NCI-H1105 (cell line): ENCODE measurements at places on chromosomes 12 and 14.

DNA sequence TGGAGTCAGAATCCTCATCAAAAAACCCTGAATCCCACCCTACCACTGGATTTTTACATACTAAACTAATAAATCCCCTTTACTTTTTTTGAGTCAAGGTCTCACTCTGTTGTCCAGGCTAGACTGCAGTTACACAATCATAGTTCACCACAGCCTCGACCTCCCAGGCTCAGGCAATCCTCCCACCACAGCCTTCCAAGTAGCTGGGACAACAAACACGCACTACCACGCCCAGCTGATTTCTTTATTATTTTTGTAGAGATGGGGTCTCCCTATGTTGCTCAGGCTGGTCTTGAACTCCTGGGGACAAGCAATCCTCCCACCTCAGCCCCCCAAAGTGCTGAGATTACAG is 24.3 kb downstream of the SPTSSA start:
- no peak for DNase-seq

GRCh38 chr14:59695198-59695597 is 118.6 kb upstream of the CCDC175 start:
- DNase-seq = no peak

- no peak for DNase-seq
Observed at GRCh38 chr12:49903700-49904423, at the start of gene FAIM2. Gene FAIM2 (minus strand): TSS chr12:49903900. CDS start chr12:49903792, 108 bp downstream.

- DNase-seq = no peak
Observed at GRCh38 chr12:68319988-68320623, 12.1 kb downstream of the MDM1 start.

- no peak for DNase-seq
Observed at GRCh38 chr14:28373721-28374120, 392.9 kb upstream of the FOXG1 start.

DNA sequence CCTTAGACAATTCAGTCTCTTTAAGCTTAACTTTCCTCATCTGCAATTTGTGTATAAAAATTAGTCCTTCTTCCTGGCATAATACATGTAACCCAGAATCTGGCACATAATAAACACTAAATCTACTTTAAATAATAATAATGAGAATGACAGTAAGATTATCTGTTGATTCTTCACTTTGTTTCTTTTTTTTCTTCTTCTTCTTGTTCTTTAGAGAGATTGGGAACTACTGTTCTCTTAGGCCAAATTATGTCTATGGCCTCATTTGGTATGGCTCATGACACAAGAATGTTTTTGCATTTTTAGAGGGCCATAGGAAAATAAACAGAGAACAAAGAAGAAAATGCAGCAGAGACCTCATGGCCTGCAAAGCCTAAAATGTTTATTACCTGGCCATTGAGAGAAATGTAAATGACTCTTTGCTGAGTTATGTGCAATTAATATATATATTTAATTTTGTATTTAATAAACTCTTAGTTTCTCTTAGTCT is 275.8 kb downstream of the SLC6A15 start:
- no peak for DNase-seq

- no peak for DNase-seq
Observed at GRCh38 chr12:111868676-111869588, 26.9 kb downstream of the MAPKAPK5 start.

GRCh38 chr14:85122690-85123089 is 407.3 kb upstream of the FLRT2 start:
- DNase-seq = no peak

- no peak for DNase-seq
Observed at GRCh38 chr12:48022676-48023385, 18.6 kb upstream of the COL2A1 start.

DNA sequence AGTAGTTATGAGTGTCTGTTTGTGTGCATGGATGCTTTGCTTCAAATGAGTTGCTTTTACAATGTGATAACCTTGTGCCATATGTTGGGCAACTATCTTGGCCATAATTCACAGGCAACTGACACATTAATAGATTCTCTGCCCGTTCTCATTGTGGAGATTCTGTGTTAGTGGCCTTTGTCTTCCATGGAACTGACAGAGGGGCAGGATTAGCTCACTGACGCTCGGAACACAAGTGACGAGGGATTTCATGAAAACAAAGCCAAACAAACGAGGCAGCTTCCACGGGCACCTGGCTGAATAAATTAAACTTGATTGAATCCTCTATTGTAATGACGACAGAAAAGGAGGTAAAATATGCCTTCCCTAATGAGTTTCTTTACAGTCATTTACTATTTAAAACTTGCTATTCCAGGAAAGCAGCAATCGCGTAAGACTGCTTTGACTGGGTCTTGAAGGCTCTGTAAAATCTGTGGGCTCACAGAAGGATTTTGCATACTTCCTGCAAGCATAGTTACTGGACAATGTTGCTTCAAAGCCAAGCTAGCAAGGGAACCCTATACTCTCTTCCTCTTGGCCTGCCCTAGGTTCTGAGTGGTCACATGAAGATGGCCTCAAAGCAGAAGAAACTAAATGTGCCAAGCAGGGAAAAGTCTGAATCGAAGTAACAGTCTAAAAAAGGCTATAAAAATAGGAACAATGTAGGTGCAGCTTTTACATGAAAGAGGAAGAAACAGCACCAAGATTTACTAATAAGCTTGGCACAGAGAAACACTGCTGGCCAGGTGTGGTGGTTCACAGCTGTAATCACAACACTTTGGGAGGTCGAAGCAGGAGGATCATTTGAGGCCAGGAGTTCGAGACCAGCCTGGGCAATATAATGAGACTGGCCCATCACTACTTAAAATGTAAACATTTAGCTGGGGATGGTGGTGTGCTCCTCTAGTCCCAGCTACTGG is 28.1 kb upstream of the SINHCAF start:
- DNase-seq = peak; percentile 78

GRCh38 chr14:55097881-55098560 is 31.0 kb upstream of the LGALS3 start:
- no peak for DNase-seq

DNA sequence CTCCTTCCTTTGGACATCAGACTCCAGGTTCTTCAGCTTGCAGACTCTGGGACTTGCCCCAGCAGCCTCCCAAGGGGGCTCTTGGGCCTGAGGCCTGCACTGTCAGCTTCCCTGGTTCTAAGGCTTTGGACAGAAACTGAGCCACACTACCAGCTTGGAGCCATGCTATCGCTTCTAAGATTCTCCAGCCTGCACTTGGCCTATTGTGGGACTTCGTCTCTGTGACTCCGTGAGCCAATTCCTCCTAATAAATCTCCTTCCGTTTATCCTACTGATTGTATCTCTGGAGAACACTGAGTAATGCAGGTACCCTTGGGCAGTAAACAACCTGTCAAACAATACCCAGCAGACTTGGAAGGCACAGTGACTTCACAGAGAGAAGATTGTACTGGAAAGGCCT is 24.9 kb upstream of the RHOJ start:
- DNase-seq = no peak

DNA sequence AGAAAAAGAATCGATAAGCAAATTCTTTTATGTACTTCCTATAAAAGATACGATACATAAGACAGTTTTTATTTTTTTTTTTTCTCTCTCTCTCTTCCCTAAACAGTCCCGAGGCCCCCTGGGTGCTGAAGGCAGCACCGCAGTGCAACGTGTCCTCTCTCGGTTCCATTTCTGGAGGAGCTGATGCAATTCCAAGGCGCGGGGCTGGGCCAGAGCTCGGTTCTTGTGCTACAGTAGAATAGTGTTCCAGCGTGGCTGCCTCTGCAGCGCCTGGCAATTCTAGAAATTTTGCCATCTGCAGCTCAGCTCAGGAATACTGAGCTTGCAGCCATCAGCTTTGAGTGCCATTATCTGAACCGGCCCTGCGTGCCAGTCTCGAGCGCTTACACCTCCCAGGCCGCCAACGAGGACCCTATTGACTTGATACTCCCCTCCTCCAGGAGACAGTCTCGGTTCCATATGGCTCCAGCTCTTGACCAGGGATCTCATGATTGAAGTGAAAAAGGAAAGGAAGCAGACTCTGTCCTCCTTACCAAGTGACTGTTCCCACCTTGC is 630 bp downstream of the ALDH1L2 start:
- no peak for DNase-seq

- no peak for DNase-seq
Observed at GRCh38 chr12:64837427-64837826, 13.0 kb downstream of the TBC1D30 start.

DNA sequence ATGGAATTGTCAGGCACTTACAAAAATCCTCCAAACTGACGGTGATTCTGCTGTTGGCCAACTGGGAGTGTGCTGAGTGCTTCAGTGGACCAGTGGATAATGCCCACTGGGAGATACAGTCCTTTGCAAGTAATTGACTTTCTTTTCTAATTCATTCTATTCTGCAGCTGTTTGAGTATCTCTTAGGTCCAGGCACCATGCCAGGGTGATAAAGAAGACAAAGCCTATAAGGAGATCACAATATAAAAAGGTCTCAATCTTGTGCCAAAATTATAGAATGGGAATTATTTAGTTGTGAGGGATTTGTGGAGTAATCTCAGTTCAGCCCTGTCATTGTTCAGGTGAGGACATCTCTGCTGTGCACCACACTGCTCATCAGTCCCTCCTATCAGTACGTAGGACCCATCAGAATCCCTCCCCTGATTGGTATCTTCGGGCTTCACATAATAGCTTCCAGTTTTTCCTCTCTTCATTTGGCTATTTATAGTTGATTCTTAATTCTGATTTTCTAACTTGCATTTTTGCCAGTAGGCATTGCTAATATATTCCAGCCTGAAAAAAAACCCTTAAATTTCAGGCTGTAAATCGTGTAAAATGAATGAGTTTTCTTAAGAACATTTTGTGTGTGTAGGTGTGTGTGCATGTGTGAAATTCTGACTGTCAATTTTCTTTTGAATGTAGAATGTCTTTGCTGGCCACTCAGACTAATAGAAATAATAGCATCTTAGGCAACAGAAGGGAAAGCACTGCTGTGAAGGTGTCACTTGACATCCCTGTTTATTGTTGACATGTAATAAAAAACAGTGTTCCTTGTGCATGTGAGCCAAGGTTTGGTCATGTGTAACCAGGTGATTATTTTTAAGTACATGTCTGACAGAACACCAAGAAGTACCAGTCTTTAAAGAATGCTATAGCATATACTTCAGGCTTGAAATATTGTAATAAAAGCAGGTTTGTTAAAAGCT is 457.6 kb upstream of the RGS6 start:
- DNase-seq = peak; percentile 85
